ENCODE measurements at places on chromosomes 3 and 15.

DNA sequence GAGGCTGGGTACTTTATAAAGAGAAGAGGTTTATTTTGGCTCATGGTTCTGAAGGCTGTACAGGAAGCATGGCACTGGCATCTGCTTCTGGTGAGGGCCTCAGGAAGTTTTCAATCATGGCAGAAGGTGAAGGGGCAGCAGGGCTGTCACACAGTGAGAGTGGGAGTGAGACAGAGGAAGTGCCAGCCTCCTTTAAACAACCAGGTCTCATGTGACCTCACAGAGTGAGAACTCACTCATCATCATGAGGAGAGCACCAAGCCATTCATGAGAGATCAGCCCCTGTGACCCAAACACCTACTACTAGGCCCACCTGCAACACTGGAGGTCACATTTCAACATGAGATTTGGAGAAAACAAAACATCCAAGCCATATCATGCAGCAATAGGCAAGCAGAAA lies 9.3 kb upstream of the RFTN1 start:
- no peak for DNase-seq

DNA sequence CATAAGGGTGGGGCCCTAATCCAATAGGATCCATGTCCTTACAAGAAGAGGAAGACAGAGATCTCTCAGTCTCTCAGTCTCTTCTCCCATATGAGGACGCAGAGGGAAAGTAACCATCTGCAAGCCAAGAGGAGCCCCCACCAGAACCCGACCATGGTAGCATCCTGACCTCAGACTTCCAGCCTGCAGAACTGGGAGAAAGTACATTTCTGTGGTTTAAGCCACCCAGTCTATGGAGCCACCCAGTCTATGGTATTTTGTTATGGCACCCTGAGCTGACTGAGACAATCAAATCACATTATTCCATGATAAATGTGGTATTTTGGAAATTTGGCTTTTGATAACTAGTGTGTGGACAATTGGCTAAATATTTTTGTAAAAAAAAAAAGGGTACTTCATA lies 101.5 kb upstream of the TMC3 start:
- no peak for DNase-seq

- DNase-seq = no peak
Observed at GRCh38 chr3:97430601-97431000, 334.0 kb upstream of the ARL6 start.

DNA sequence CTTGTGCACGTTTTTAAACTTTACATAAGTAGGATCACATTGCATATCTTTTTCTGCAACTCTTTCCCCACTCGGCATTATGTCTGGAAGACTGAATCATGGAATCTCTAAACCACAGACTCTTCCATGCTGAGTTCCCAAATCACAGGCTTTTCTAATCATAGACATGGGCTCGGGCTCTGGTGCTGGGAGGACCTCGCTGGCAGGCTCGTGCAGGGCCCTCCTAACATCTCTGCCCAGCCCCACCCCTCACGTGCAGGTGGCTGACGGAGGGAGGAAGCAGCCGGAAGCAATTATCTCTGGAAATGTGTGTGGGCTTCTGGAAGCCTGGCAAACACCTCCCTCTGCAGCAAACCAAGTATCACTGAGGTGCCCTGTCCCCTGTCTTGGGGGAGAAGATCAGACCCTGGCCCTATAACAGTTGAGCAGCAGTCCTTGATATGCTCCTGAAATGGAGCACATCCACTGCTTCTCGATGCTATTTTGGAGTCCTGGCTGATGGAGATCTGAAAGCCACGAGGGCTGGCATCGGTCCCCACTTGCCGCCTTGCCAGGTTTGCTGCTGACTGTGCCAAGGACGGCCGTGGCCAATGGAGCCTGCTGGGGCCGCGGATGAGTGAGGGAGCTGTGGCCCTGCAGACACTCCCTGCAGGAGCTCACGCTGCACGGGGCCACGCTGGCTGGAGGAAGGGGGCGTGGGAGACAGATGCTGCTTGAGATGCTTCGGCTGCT lies 4.4 kb upstream of the IQSEC1 start:
- no peak for DNase-seq

DNA sequence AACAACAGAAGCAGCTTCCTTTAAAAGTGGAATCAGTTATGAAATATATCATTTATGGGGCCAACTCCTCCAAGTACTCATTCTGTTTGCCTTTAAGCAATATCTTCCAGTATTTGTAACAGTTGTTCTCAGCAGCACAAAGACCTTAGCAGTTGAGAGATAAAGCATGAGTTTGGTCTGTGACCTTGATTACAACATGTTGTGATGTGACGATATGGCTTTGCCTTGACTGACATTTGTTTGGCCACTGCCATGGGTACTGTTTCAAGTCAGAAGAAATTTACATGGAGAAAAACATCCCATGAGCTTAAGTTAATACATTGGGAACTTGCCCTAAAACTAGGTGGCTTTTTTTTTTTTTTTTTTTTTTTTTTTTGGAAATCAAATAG lies 175.1 kb upstream of the KBTBD8 start:
- no peak for DNase-seq

DNA sequence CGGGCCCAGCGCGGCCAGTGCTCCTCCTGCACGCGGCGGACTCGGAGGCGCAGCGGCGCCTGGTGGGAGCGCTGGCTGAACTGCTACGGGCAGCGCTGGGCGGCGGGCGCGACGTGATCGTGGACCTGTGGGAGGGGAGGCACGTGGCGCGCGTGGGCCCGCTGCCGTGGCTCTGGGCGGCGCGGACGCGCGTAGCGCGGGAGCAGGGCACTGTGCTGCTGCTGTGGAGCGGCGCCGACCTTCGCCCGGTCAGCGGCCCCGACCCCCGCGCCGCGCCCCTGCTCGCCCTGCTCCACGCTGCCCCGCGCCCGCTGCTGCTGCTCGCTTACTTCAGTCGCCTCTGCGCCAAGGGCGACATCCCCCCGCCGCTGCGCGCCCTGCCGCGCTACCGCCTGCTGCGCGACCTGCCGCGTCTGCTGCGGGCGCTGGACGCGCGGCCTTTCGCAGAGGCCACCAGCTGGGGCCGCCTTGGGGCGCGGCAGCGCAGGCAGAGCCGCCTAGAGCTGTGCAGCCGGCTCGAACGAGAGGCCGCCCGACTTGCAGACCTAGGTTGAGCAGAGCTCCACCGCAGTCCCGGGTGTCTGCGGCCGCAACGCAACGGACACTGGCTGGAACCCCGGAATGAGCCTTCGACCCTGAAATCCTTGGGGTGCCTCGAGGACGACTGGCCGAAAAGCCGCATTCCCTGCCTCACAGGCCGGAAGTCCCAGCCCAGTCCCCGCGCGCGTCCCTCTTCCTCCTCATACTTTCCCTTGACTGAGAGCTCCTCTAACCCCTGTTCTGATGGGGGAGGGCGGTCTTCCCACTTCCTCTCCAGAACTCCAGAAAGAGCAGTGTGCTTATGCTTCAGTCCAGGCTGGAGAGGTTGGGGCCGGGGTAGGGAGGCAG lies 1.4 kb upstream of the IL17RC start:
- DNase-seq = peak; percentile 50

DNA sequence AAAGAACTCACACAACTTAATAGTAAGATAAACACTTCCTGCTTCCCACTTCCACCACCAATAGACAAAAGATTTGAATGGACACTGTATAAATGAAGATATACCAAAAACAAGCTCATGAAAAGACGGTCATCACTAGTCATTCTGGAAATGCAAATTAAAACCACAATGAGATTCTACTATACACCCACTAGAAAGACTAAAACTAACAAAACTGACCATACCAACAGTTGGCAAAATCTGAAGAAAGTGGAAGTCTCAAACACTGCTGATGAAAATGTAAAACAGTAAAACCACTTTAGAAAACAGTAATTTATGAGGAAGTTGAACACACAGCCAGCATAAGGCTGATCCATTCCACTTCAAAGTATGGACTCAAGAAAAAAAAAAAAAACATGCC lies 35.6 kb upstream of the CD96 start:
- DNase-seq = no peak

DNA sequence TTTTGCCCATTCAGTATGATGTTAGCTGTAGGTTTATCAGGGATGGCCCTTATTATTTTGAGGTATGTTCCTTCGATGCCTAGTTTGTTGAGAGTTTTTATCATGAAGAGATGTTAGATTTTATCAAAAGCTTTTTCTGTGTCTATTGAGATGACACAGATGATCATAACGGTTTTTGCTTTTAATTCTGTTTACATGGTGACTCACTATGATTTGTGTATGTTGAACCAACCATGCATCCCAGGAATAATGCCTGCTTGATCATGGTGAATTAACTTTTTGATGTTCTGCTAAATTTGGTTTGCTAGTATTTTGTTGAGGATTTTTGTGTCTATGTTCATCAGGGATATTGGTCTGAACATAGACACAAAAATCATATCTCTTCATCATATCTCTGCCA lies 8.3 kb downstream of the GPR156 start:
- DNase-seq = no peak

- no peak for DNase-seq
Observed at GRCh38 chr15:63261311-63261710, 16.1 kb upstream of the APH1B start.

- no peak for DNase-seq
Observed at GRCh38 chr3:191449256-191449655, 11.7 kb upstream of the PYDC2 start.

DNA sequence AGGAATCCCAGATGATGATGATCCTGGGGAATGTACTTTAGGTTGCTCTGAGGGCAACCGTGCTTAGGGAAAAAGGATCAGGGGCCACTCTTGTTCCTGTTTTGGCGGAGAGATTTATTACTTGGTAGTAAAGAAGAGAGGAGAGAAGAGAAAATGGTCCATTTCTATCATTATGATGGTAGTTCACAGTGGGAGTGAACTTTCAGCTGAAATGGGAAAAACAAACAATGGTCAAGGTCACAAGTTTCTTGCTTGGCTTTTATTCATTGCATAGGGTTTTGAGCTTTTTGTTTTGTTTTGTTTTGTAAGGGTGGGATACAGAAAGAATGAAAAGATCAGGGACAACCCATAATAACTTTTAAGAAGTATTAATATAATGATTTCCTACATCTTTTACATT lies 7.7 kb upstream of the UMPS start:
- no peak for DNase-seq

DNA sequence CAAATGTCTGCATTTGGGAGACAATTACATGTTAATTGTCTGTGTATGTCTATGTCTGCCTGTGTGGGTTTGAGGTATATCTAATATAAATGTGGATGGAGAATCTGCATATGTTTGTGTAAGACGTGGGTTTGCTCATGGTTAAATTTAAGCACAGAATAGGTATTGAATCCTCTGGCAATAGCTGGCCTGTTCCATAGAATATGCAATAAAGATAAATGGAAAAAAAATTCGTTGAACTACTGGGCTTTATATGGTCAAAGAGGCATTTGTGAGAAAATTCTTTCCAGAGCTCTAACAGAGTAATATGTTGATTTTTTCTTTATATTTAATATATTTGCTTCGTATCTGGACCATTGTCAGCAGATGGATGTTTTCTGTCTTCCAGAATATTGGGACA lies 1.4 kb downstream of the VPS8 start:
- no peak for DNase-seq

- no peak for DNase-seq
Observed at GRCh38 chr15:39672666-39673065, 91.8 kb downstream of the THBS1 start.

GRCh38 chr3:185912929-185913901 lies 24.6 kb downstream of the TRA2B start:
- no peak for DNase-seq

GRCh38 chr3:128319107-128319506 lies 147.6 kb downstream of the DNAJB8 start:
- DNase-seq = no peak
